ENCODE measurements at places on chromosomes 11 and 22.

DNA sequence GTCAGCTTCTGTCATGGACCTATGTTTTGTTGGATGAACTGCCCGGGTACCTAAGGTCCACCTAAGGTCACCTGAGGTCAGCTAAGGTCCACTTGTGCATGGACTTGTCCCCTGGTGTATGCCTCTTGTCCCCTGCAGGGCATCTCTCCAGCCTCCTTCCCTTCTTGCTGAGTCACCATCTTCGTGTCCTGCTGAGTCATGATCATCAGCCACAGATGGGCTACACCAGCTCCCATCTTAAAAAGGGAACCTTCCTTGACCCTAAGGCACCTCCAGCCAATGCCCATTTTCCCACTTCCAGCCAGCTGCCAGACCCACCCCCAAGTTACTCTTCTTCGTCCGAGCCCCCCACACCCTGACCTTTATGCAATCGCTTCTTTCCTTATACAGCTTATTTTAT is 544.9 kb downstream of the TBC1D22A start:
- DNase-seq, result no peak

GRCh38 chr11:68282141-68282860 is 10.5 kb upstream of the C11orf24 start:
- DNase-seq, result no peak

DNA sequence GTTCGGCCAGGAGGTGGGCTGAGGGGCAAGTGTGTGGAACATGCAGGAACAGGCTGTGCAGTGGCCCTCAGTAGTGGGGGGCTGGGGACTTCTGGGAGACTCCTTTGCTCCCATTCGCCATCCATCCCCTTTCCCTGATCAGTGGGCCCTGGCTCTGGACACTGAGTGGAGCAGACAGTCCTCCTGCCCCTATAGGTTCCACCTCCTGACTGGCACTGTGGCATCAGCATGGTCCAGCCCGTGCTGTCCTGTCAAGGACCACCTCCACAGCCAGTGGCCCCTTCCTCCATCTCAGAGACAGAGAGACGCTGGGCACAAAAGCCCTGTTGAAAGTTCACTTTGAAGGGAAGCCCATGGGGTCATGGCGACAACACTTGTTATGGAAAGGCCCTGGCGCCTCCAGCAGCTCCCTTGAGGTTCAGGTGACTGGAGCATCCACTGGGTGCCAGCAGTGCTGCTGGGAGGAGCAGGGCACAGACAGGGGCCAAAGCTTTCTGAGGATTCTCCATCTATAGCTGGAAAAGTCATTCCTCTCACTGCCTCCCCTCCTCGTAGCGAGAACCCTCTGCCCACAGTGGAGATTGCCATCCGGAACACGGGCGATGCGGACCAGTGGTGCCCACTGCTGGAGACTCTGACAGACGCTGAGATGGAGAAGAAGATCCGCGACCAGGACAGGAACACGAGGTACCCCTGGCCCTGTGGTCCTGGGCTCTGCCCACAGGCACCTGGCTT is 5.6 kb downstream of the DERL3 start:
- no peak for DNase-seq

DNA sequence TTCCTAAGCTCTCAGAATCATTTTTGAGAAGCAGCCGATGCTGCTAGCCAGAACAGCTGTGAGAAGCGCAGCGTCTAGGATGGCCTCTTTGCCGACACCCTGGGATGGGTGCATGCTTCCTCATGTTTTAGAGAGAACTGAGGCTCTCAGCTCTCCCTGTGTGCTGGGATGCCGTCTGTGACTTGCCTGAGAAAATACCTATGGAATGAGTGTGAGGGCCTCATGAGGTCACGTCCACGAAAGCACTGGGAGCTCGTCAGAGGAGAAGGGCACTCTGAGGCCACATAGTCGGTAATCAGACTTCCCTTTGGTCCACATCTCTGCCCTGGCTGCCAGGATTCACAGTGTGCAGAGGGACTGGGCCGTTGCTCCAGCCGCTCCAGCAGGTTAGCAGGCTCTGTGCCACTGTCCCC is 54.7 kb downstream of the MICAL3 start:
- DNase-seq, result no peak

DNA sequence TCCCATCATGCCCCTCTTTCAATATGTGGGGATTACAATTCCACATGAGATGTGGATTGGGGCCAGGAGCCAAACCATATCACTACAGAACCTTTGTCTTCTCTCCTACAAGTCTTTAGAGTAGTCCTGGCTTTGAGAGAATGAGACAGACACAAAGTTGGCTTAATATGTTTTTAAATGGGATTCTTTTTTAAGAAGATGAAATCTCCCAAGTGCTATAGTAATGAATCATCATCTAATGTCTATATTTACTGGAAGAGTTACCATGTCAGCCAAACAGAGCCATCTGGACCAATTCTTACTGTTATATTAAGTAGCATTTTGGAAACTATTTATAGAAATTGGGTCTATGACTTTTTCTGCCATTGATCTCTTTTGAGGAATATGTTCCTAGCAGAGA is 38.1 kb upstream of the CARD18 start:
- no peak for DNase-seq

DNA sequence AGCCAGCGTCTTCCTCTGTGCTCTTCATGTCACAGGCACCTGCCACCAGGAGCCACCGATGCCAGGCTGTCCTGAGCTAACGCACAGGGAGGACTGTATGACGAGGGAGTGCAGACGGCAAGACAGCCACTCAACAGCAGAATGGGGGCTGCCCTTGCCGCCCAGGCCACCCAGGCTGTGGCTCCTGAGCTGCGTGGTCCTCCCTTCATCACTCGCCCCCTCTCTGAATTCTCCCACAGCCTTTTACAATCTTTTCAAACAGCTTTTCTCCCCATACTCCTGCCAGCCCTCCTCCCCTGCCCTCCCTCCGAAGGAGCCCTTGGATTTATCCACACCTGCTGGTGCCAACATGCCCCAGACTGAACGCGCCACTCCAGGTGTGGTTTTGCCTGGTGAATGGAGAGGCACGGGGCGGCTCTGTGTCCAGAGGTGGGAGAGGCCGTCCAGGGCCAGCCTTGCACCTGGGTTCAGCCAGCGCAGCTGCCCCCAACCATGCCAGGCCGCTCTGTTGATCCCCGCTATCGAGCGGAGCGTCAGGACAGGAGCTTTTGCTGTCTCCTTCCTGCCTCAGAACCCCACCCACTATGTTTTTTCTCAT is 22.0 kb downstream of the OVOL1 start:
- DNase-seq, result no peak

- DNase-seq, result peak; percentile 20
Measured at GRCh38 chr11:82814379-82814778, 80.7 kb upstream of the FAM181B start.
